T-helper 9 cell (primary cell): ENCODE measurements at places on chromosomes 4 and X.

DNA sequence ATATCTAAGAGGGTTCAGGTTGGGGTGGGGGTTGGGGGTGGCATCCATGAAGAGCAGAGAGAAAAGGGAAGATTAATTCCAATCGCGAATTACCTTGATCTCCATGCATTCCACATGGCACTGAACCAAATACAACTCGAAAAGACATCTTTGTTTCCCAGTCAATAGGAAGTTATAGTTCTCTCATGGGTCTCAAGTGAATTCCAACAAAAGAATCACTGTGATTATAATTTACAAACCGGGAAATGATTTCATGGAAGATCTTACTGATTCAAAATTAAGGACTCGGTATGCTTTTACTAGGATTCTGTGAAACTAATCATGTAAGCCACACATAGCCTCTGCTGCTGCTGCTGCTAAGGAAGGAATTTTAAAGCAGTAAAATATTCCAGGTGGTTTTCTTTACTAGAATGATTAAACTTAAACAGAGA, 26.6 kb upstream of the AMELX start:
- DNase-seq: no peak

GRCh38 chrX:124827258-124827845, 481.0 kb downstream of the SH2D1A start:
- DNase-seq: no peak

- no peak for DNase-seq
Observed at GRCh38 chrX:12947545-12948235, 27.2 kb upstream of the TMSB4X start.

GRCh38 chr4:17468619-17469221, 43.2 kb downstream of the QDPR start:
- no peak for DNase-seq

GRCh38 chr4:139656614-139657486, 8.8 kb upstream of the MGST2 start:
- peak; percentile 22 for DNase-seq

- DNase-seq: no peak
Observed at GRCh38 chrX:15310117-15310516, 5.3 kb downstream of the ASB11 start.

GRCh38 chr4:178205826-178206225, 763.6 kb upstream of the AGA start:
- no peak for DNase-seq

- no peak for DNase-seq
Observed at GRCh38 chr4:10353110-10353509, 104.1 kb downstream of the ZNF518B start.

GRCh38 chr4:109548655-109549054, 11.4 kb upstream of the MCUB start:
- DNase-seq: no peak

DNA sequence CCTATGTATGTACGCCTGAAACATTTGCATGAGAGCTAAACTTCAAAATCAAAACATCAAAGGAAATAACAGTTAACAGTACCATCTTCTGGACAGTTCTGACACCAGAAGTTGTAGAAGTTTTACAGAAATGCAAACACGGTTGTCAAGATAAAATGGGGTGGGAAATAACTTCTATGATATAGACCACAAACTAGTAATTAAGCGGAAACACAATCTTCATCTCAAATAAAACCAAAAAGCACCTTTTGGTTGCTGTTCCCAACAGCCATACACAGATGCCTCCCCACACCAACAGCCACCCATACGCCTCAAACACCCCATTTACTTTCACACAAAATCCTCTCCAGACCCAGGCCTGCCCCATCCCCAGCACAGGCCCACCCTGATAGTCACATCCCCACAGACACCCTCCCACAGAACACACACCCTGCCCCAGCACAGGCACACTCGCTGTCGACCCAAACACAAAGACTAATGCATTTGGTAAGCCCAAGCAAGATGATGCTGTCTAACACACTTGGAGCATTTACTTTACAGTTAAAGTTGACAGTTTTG, 64.3 kb downstream of the TAPT1 start:
- no peak for DNase-seq

GRCh38 chr4:75172551-75172950, 239.6 kb downstream of the PARM1 start:
- DNase-seq: no peak

DNA sequence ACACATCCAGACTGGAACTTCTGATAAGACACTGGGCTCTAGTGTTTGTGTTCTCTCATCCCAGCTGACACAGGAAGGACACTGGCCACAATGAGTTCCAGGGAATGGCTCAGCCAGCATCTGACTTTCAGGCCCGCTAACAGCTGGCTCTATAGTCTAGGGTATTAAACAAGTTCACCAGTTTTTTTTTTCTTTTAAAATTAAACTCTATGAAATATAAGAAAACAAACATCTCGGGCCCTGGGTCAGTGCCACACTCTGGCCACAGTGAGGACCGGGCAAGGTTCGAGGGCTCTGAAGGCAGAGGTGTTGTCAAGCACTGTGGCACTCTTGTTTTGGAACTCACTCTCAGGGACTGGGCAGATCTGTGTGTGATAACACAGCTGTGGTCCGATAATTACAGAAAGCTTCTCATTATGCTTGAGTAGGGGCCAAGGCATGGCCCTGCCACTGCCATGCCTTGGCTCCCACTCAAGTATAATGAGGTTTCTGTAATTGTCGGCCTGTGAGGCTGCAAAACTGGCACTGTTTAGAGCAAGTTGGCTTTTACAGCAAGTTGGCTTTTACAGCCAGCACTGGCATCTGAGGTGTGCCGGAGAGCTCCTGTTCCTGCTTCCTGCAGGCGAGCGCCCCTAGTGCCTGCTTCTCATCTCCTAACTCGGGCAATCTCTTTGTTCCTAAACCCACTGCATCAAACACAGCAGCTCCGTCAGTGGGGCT, 62.8 kb downstream of the PPP1R2C start:
- DNase-seq: peak; percentile 11

- DNase-seq: no peak
Observed at GRCh38 chrX:68669871-68670270, 22.4 kb downstream of the STARD8 start.

DNA sequence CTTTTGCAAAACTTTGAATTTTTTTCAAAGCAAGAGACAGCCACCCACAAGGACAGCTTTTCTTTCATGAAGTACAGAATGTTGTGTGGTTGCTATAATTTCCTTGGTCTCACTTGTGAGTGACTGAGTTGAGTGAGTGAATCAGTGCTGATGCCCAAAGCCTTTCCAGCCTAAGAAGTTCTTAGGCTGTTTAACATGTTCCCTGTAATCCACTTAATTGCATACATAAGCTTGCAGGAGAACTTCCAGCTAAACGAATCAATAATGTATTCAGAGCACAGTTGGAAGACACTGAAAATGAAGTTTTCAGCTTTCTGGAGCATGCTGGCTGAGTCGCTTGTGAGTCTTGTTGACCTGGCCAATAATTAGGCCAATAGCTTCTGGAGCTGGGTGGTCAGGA, 42.0 kb upstream of the GK2 start:
- no peak for DNase-seq

DNA sequence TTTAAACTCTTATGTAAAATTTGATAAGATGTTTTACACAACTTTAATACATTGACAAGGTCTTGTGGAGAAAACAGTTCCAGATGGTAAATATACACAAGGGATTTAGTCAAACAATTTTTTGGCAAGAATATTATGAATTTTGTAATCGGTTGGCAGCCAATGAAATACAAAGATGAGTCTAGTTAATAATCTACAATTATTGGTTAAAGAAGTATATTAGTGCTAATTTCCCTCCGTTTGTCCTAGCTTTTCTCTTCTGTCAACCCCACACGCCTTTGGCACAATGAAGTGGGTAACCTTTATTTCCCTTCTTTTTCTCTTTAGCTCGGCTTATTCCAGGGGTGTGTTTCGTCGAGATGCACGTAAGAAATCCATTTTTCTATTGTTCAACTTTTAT, at the start of gene ALB:
Gene ALB, plus strand, starts transcription at position 246 of the 400 bp plus-strand sequence. Its CDS starts 41 bp downstream, at position 287.
- DNase-seq: no peak

- no peak for DNase-seq
Observed at GRCh38 chrX:123447506-123447905, 263.4 kb downstream of the GRIA3 start.

DNA sequence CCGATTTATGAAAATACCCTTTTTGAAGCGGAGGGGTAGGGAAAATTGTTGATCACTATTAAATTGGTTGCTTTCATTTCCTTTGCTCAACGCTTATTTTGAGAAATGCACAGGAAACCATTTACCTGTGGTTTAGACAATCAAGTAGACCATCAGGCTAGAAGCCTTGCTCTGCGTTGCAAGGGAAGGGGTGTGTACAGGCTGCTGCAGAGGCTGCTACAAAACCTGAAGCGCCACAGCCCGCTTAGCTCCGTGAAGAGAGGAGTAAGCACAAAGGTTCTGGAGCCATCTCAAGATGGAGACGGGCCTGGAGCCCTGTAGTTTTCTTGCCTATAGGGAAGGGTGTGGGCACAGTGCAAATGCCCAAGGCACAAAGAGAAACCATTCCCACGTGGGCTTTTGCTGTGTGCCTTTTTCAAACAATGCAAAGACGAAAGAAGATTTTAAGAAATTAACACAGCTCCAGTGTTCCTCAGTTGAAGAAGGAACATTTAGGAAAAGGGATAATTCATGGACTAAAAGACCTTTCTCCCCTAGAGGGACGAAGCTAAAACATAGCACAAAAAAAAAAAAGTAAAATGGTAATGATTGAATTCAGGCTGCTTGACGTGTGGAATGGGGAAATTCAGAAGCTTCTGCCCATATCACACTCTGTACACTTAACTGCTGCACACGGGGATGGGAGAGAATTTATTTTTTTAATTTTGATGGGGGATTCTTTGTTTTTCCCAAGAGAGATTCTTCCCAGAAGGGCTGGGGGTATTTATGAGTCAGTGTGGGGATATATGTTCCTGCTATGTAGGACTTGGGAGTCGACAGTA, 3.5 kb downstream of the TMSB4X start:
- DNase-seq: peak; percentile 52

DNA sequence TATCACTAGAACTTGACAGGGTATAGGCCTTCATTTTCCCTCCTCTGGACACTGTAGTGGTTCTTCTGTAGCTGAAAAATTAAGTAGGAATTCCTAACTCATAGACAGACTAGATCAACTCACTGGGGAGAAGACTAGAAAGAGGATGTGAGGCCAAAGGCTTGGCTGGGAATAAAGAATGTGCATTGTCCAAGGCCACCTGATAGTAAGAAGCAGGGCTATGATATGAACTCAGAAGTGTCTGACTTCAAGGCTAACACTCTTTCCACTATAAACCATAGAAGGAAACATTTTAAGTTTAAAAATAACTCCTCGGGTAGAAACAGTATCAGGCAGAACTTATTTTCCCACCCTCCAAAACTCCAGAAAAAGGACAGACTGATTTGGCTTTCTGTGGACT, 346.6 kb downstream of the OPHN1 start:
- no peak for DNase-seq

DNA sequence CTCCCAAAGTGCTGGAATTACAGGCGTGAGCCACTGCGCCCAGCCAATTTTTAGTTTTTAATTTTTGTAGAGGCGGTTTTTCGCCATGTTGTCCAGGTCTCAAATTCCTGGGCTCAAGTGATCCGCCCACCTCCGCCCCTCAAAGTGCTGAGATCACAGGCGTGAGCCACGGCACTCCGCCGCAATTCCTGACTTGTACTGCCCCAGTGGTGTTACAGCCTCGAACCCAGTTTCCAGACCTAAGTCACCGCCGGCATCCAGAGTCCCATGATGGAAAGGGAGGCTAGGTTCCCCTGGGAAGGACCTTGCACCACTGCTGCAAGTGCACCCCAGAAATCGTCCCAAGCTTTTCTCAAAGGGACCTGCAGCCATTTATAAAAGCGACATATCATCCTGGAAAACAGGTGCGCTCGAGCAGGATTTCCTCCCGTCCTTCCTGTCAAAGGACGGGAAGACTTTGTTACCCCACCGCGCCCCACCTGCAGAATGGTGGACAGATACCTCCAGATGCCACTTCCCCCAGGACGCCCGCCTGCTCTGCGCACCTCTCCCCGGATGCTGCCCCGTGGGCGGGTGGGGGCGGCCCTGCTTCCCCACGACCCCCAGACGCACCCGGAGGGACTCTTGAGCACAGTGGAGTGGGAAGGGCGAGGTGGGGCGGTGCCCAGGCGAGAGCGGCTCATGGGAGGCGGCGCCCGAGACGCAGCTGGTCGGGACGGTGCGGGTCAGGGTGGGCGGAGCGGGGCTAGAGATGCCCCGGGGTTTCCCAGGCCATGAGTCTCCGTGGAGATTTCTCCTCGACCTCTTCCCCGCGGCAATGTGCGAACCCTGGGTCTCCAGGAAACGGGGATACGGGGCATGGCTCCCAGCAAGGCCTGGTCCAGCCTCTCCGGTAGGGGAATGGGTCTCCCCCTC, 947 bp upstream of the RPL10 start:
- DNase-seq: peak; percentile 34

GRCh38 chr4:17094876-17095210, 196.4 kb upstream of the LDB2 start:
- DNase-seq: no peak

- no peak for DNase-seq
Observed at GRCh38 chrX:153728095-153728494, 3.4 kb downstream of the ABCD1 start.

DNA sequence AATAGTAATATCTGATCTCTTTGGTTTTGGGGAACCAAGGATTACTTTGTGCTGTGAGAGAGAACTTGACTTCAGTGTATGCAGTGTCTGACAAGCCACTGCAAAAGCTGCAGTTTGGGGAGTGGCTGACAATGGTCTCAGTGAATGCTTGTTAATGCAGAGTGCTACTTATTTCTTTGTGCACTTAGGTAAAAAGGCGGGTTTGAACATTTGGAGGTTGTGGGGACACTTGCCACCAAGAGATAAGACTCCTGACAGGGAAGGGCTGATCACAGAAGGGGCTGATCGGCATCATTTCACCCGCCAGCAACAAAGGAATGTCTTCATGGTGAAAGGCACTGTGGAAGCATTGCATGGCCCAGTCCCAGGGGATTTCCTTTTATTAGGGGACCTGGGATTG, 28.6 kb upstream of the USP46 start:
- no peak for DNase-seq

DNA sequence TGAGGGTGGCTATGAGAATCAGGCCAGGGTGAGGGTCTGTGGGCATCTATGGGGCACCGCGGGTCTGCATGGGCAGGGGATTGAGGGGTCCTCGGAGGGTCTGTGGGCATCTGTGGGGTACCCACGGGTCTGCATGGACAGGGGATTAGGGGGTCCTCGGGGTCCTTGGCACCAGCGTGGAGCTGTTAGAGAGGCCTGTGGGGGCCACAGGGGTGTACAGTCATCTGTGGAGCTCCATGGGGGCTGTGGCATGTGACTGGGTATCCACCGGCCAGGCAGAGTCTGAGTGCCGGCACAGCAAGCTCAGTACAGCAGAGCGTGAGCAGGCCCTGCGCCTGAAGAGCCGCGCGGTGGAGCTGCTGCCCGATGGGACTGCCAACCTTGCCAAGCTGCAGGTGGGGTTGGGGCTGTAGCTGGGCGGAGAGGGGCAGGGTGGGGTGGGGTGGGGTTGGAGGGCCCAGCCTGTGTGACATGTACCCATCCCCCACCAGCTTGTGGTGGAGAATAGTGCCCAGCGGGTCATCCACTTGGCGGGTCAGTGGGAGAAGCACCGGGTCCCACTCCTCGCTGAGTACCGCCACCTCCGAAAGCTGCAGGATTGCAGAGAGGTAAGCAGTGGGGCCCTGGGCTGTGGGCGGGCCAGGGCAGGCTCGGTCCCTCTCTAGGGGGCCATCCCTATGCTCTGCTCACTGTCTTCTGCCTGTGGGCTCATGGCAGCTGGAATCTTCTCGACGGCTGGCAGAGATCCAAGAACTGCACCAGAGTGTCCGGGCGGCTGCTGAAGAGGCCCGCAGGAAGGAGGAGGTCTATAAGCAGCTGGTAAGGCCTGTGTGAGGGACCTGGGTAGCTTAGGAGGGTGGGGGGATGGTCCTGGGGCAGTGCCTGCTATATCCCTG, 12.9 kb downstream of the CCDC22 start:
- DNase-seq: no peak

- DNase-seq: no peak
Observed at GRCh38 chr4:4639370-4639769, 97.5 kb upstream of the STX18 start.
